ENCODE measurements at places on chromosomes 13 and 19. TPM values are rescaled to one million over a fixed set of nuclear protein-coding genes. Genes with fewer than 3 reads are reported as not detected.
A peak's percentile ranks its signal among the peaks of the same experiment; 100 is the strongest.

DNA sequence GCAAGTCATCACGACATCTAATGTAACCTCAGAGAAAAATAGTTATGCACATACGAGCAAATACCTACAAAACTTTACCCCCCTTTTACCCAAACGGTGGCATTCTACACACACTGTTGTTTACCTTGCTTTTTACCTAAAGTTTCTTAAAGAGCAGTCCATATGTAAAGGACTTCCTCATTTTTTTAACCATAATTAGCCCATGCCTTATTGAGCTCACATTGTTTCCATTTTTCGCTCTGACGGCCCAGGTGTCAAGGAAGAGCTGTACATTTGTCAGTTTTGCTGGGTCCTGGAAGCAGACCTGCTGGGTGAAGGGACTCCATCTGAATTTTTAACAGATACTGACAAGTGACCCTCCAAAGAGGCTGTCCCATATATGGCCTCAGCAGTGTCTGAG lies 89.4 kb downstream of the STK24 start:
- H3K4me1 ChIP-seq: peaks cover 45% of the 10 kb centered on the region
- no peak for DNase-seq
- no peaks in the 10 kb centered on the region for H3K27me3 ChIP-seq
- no peaks in the 10 kb centered on the region for H3K36me3 ChIP-seq

- no peaks in the 10 kb centered on the region for H3K27me3 ChIP-seq
- no peak for DNase-seq
- H3K27ac ChIP-seq: no peak overlapping the region
- H3K4me1 ChIP-seq: no peaks in the 10 kb centered on the region
These were observed 712.9 kb upstream of the GPC6 start for GRCh38 chr13:92513672-92514071.

- no peaks in the 10 kb centered on the region for H3K27me3 ChIP-seq
- no peaks in the 10 kb centered on the region for H3K36me3 ChIP-seq
- H3K4me1 ChIP-seq: peaks cover 3% of the 10 kb centered on the region
- peak overlapping the region; percentile 93 for H3K27ac ChIP-seq
These were observed 737 bp downstream of the XRCC1 start for GRCh38 chr19:43574424-43575155.

DNA sequence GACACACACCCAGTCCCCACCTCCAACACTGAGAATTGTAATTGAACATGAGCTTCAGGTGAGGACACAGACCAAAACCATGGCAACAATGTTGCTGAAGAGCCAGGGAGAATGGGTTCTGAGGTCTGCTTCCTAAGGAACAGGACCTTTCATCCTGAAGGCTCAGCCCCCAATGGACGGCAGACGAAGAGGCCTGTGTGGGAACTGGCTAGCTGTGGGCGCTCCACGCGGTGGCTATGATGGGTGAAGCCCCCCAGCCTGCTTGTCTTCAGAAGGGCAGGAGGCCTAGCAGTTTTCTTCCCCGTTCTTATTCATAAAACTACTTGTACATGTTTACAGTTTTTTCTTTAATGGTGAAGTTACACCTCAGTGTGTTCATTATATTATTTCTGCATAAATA lies 136.1 kb upstream of the SPACA7 start:
- no peaks in the 10 kb centered on the region for H3K36me3 ChIP-seq
- no peak overlapping the region for H3K4me3 ChIP-seq
- DNase-seq: no peak
- H3K27me3 ChIP-seq: peaks cover 7% of the 10 kb centered on the region
- no peak overlapping the region for H3K27ac ChIP-seq
- H3K4me1 ChIP-seq: no peaks in the 10 kb centered on the region

DNA sequence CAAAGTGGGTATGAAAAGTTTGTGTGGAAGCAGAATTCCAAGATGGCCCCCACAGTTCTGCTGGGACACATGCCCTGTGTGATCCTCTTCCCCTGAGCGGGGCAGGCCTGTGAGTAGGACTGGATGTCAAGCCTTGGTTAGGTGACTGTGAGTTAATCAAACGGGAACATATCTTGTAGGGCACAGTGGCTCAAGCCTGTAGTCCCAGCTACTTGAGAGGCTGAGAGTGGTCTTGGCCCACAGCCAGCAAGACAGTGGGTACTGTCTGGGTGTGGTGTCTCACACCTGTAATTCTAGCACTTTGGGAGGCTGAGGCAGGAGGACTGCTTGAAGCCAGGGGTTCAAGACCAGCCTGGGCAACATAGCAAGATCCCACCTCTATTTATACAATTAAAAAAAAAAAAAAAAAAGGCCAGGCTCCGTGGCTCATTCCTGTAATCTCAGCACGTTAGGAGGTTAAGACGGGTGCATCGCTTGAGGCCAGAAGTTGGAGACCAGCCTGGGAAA lies 6.4 kb downstream of the ZNF653 start:
- H3K27me3 ChIP-seq: no peaks in the 10 kb centered on the region
- no peaks in the 10 kb centered on the region for H3K4me1 ChIP-seq
- peaks cover 22% of the 10 kb centered on the region for H3K36me3 ChIP-seq
- H3K27ac ChIP-seq: no peak overlapping the region

DNA sequence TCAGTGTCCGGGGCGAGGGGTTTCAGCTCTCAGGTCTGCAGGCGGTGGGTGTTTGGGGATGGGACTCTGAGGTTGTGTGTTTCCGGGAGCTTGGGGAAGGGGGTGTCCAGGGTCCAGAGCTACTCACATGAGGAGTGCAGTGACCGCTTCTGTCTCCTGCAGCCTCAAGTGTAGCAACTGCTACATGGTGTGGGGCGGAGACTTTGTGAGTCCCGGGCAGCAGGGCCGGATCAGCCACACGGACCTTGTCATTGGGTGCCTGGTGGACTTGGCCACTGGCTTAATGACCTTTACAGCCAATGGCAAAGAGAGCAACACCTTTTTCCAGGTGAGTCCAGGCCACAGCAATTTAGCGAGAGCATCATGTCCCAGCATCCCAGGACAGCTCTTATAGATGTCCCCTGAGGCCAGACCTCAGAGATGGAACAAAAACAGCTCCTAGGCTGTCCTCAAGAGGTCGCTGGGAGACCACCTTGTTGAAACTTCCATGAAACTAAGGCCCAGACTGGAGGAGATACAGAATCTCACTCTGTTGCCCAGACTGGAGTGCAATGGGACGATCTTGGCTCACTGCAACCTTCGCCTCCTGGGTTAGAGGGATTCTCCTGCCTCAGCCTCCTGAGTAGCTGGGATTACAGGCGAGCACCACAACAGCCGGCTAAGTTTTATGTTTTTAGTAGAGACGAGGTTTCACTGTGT lies 44.9 kb downstream of the RYR1 start:
- H3K4me1 ChIP-seq: no peaks in the 10 kb centered on the region
- DNase-seq: peak; percentile 3
- H3K27me3 ChIP-seq: no peaks in the 10 kb centered on the region
- H3K36me3 ChIP-seq: no peaks in the 10 kb centered on the region
- no peak overlapping the region for H3K27ac ChIP-seq
- no peak overlapping the region for H3K4me3 ChIP-seq

DNA sequence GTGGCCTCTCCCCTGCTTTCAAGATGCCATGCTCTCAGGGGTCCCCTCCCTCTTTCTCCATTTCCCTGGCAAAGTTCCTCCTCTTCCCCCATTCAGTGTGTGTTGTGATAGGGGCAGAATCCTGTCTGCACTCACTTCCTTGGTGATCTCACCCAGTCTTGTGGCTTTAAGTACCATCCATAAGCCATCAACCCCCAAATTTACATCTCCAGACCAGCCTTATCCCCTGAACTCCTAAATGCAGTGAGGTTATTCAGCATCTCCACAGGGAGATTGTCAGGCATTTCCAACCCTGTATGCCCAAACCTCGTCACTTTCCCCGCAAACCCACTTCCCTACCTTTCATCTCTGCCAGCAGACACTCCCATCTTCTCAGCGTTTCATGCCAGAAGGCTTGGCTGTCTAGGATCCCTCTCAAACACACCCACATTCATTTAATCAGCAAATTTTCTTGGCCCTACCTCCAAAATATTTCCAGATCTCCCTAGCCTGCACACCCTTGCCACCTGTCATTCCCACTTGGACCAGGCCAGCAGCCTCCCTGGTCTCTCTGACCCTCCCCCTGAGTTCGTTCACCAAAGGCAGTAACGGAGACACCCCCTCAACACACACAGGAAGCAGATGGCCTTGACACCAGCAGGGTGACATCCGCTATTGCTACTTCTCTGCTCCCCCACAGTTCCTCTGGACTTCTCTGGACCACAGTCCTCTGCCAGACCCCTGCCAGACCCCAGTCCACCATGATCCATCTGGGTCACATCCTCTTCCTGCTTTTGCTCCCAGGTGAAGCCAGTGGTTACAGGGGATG lies at the start of gene HCST:
Gene HCST (plus strand): TSS at position 676 of the 808 bp plus-strand sequence. CDS start 65 bp downstream, at position 741.
- no peak within 1 kb of the TSS for H3K27ac ChIP-seq
- H3K36me3 ChIP-seq: no peaks in the 10 kb centered on the region
- DNase-seq: no peak
- no peaks in the 10 kb centered on the region for H3K27me3 ChIP-seq
- H3K4me3 ChIP-seq: no peak within 1 kb of the TSS

- H3K4me1 ChIP-seq: no peaks in the 10 kb centered on the region
- H3K36me3 ChIP-seq: no peaks in the 10 kb centered on the region
- peaks cover 4% of the 10 kb centered on the region for H3K27me3 ChIP-seq
- DNase-seq: no peak
- H3K27ac ChIP-seq: no peak within 1 kb of the TSS
These were observed at the start of gene URAD for GRCh38 chr13:27988520-27988919. Gene URAD (minus strand): TSS chr13:27988693. CDS start chr13:27988637, 56 bp downstream.

DNA sequence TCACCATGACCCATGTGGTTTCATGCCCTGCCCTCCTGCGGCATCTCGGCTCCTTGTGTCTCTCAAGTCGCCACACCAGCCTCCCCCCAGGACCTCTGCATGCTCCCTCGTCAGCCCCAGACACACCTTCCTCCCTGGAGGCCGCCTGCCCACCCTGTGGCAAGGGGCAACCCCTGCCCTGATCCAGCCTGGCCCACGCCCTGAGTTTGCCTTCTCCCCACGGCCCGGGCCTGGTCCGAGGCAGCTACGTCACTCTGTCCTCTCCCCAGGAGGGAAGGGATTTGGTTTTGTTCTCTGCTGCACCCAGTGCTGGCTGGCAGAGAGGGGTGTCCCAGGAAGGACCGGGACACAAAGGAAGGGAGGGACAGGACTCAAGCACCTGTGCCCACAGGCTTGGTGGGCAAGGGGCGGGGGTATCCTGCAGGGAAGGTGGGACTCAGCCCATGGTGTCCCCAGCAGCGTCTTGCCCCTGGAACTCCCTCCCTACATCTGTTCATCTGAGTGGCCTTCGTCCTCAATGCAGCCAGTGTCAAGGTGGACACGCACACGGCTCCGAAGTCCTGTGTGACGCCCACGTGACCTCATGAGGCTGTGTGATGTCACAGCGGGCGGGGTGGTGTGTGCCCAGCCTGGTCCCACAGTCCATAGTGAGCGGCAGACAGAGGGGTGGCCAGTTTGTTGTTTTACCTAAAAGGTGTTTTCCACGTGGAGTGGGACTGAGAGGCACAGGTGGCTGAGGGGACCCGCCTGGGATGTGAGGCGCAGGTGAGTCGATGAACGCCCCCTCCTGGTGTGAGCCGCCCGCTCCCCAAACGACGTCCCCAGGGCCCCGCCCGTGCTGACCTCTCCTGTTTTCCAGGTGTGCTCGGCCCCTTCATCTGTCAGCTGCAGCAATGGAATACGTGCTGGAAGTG lies at the start of gene TEX29:
Gene TEX29 (plus strand): TSS at position 645 of the 914 bp plus-strand sequence. CDS start 249 bp downstream, at position 894.
- H3K36me3 ChIP-seq: peaks cover 9% of the 10 kb centered on the region
- no peak for DNase-seq
- H3K27ac ChIP-seq: no peak within 1 kb of the TSS
- H3K4me3 ChIP-seq: no peak within 1 kb of the TSS
- H3K4me1 ChIP-seq: no peaks in the 10 kb centered on the region

DNA sequence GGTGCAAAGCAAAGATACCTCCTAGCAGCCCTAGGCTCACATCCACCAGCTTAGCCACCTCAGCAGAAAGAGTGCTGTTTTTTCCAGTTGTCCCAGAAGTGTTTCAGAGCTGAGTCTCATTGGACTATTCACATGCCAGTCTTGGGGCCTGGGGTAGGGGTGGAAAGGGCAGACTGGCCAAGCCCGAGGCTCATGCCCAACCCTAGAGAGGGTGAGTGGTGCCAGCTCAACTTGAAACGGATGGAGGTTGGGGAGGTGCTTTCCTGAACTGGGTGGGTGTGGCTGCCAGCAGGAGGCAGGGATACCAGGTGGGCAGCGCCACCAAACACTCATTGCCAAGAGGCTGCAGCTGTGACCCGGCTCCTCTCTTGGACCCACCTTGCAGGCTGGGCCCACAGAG lies 116.9 kb downstream of the DPF1 start:
- no peak for DNase-seq
- H3K27me3 ChIP-seq: no peaks in the 10 kb centered on the region
- no peak overlapping the region for H3K4me3 ChIP-seq
- H3K36me3 ChIP-seq: peaks cover 18% of the 10 kb centered on the region
- no peaks in the 10 kb centered on the region for H3K4me1 ChIP-seq

C19orf85 gene
- not detected for total RNA-seq

ZNF587B gene
- 15.5 TPM for total RNA-seq

AMER2 gene
- 2.0 TPM for total RNA-seq

ZNF700 gene
- 24.7 TPM for total RNA-seq

ZNF569 gene
- total RNA-seq: 10.1 TPM

PSG7 gene
- total RNA-seq: not detected

VSTM1 gene
- total RNA-seq: 1.4 TPM

PIBF1 gene
- 61.1 TPM for total RNA-seq

Measured in lung (tissue), 17 donors.